Sciatic nerve (tissue), 2 donors: ENCODE measurements at places on chromosomes 3 and 15.
A peak's percentile ranks its signal among the peaks of the same experiment; 100 is the strongest.

GRCh38 chr15:64151727-64152506, at the start of gene SNX22:
Gene SNX22, plus strand, starts transcription at chr15:64151731. Its CDS starts 45 bp downstream, at chr15:64151776.
- peak; percentile 59 for DNase-seq

- DNase-seq = no peak
These were observed 8.0 kb downstream of the TRAK1 start for GRCh38 chr3:42099020-42099765.

GRCh38 chr3:99579246-99579645, 59.1 kb upstream of the COL8A1 start:
- DNase-seq = no peak

GRCh38 chr3:35757991-35758757, 118.8 kb downstream of the ARPP21 start:
- no peak for DNase-seq

- DNase-seq = no peak
These were observed 23.8 kb upstream of the GOLGA6C start for GRCh38 chr15:75234191-75234810.
